ENCODE measurements at places on chromosomes 2 and 18. TPM values are rescaled to one million over a fixed set of nuclear protein-coding genes. Genes with fewer than 3 reads are reported as not detected.

ZNF385B gene
- total RNA-seq = 0.51 TPM

C2orf66 gene
- total RNA-seq = not detected

AOX1 gene
- 212 TPM for total RNA-seq

SPP2 gene
- not detected for total RNA-seq

CCDC74B gene
- total RNA-seq = 2.1 TPM

CRYGB gene
- total RNA-seq = not detected

NABP1 gene
- 84.9 TPM for total RNA-seq

MAP3K20 gene
- 67.2 TPM for total RNA-seq

ERMN gene
- total RNA-seq = not detected

UGT1A10 gene
- total RNA-seq = not detected

ETAA1 gene
- total RNA-seq = 16.1 TPM

LBX2 gene
- 4.4 TPM for total RNA-seq

CYTIP gene
- 11.4 TPM for total RNA-seq

SH2D6 gene
- total RNA-seq = not detected

GTF2A1L gene
- 1.1 TPM for total RNA-seq

KIDINS220 gene
- total RNA-seq = 107 TPM

MSTN gene
- total RNA-seq = 1.2 TPM

ELOA2 gene
- total RNA-seq = not detected

SERPINB11 gene
- total RNA-seq = not detected

SERPINB3 gene
- total RNA-seq = not detected

DOK6 gene
- total RNA-seq = 0.38 TPM

TUBA4B gene
- not detected for total RNA-seq

CCDC138 gene
- total RNA-seq = 1.9 TPM

ESPNL gene
- total RNA-seq = 0.22 TPM

IFIH1 gene
- 16.8 TPM for total RNA-seq

CWC22 gene
- 23.6 TPM for total RNA-seq

B3GNT2 gene
- total RNA-seq = 13.9 TPM

AMER3 gene
- total RNA-seq = not detected

CDCA7 gene
- total RNA-seq = not detected

ATP6V1B1 gene
- not detected for total RNA-seq

CD302 gene
- total RNA-seq = 270 TPM

EMX1 gene
- not detected for total RNA-seq

REG3A gene
- total RNA-seq = not detected

TMEM178A gene
- total RNA-seq = 3.3 TPM

FTCDNL1 gene
- 8.9 TPM for total RNA-seq

ALK gene
- total RNA-seq = 0.85 TPM

SLC20A1 gene
- 36.4 TPM for total RNA-seq

ADD2 gene
- 1.5 TPM for total RNA-seq

POTEE gene
- total RNA-seq = not detected

SLC9A2 gene
- under 0.01 TPM for total RNA-seq

MYO3B gene
- total RNA-seq = not detected

GLI2 gene
- 1.5 TPM for total RNA-seq

EHD3 gene
- 3.0 TPM for total RNA-seq

SPATA3 gene
- total RNA-seq = not detected

HRH4 gene
- total RNA-seq = 0.44 TPM

RBM44 gene
- total RNA-seq = 2.6 TPM

PTPRN gene
- not detected for total RNA-seq

ASTL gene
- not detected for total RNA-seq

NT5DC4 gene
- total RNA-seq = not detected

LAMA3 gene
- 23.3 TPM for total RNA-seq

RRM2 gene
- total RNA-seq = 5.3 TPM

LIMS2 gene
- 20.5 TPM for total RNA-seq

TMEM163 gene
- total RNA-seq = not detected

SNED1 gene
- 40.3 TPM for total RNA-seq

SERPINB10 gene
- total RNA-seq = not detected

Data from subcutaneous adipose tissue (tissue), 4 donors.